CD4-positive, alpha-beta T cell treated with Interleukin-2 at 100 ng/mL for 4 hours (primary cell): ENCODE measurements at places on chromosomes 2 and 18.

DNA sequence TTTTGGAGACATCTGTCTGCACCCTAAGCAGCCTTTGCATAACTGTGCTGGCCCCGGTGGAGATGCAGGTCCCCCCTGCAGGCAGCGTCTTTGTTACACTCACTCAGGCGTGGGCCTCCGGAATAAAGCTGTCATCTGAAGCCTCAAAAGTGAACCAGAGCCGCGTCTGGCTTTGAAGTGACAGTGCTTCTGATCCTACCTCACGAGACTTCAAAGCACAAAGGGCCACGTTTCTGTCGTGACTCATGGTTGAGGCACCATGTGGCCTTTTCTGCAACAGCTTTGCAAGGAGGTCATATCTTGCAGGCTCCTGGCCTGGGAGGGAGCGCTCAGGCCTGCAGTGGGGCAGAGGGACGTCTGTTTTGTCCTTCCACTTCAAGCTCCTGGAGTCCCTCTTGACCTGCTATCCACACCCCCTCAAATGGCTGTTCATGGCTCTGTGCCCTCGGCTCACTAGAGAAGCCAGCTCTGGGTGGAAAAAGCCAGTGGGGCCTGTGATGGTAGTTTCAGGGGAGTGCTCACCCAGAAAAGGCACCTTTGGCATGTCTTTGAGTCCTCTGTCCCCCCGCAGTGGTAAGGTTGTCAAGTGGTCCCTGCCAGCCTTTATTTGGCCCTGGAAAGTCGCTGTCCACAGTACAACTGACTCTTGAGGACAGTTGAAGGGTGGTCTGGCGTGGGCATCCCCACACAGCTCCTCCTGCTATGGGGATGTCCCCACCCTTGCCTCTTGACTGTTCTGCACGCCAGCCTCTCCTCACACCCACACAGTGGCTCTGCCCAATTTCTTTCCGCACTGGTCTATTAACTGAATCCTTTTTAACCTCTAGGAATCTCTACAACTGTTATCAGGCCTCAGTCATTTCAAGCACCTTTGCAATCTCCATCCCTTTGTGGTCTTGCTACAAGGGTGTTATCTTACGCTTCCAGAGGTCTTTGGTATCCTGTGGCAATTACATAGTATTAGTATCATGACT lies 19.3 kb downstream of the GPR55 start:
- DNase-seq: peak; percentile 79

- no peak for DNase-seq
Observed at GRCh38 chr2:75157435-75157834, 41.9 kb downstream of the TACR1 start.

DNA sequence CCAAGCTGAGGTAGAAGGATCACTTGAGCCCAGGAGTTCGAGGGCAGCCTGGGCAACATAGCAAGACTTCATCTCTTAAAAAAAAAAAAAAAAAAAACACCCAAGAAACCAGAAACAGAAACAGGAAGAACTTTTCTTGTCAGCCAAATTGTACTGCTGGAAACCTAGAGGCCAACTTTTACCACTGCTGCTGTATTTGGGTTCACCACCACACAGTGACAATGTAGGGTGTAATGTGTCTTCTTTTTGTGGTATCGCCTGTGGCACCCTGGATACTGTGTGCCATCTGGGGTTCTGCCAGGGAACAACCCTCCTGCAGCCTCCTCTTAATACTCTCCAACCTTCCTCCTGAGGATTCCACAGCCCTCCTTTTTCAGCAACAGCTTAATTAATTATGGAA lies 72.6 kb downstream of the STK39 start:
- DNase-seq: peak; percentile 43

- no peak for DNase-seq
Observed at GRCh38 chr18:63187791-63188460, 131.6 kb downstream of the BCL2 start.

DNA sequence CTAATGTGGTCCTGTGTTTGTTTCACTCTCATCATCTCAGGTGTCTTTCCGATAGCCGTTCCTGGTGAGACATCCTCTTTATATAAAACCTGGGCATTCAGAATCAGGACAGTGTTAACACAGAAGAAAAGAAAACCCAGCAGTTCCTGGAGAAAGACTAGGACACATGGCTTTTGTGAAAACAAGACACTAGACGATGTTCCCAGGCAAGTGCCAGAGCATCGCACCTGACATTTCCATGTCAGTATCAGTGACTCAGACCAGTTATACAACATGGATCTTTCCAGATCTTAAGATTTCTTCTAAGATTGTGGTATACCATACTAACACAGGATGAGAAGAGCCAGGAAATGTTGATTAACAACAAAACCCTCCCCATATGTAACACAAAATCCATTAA lies 96.5 kb downstream of the RIF1 start:
- no peak for DNase-seq

- no peak for DNase-seq
Observed at GRCh38 chr2:127158614-127159290, 51.8 kb upstream of the BIN1 start.

GRCh38 chr18:43855376-43855775 lies 578.1 kb upstream of the SYT4 start:
- DNase-seq: no peak

- no peak for DNase-seq
Observed at GRCh38 chr2:202036601-202037037, 3.0 kb downstream of the FZD7 start.
